ENCODE measurements at places on chromosomes 2 and 18.

DNA sequence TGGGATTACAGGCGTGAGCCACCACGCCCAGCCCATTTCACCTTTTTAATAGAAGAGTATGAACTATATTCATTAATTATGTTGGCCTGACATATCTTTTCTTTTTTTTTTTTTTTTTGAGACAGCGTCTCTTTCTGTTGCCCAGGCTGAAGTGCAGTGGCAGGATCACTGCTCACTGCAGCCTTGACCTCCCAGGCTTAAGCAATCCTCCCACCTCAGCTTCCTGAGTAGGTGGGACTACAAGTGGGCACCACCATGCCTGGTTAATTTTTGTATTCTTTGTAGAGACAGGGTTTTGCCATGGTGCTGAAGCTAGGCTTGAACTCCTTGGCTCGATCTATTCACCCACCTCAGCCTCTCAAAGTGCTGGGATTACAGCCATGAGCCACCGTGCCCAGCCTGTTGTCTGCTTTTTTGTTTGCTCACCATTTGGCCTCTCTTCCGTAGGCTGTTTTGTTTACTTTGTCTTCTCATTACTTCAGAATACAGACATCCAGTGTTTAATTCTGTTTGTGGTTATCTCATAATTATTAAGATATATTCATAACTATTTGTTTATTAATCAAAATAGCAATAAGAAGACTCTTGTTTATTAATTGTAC lies 16.3 kb upstream of the CDH2 start:
- no peak for DNase-seq

DNA sequence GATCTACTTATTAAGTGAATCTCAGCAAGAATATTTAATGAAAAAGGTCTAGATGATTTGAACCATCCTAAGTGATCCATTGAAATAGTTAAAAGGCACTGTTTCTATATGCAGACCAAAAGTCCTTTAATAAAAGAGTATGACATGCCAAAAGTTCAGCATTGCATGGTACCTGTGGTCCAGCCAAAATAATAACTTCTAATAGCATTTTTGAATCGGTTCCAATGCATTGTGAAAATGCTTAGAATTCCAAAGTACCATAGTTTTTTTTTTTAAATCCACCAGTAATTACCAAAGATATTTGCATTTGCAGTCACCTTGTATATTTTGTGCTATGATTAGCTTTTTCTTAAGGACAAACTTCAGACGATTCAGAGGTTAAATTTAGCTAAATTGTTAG lies 79.9 kb downstream of the NYAP2 start:
- no peak for DNase-seq

GRCh38 chr2:69939722-69940121 lies 21.7 kb downstream of the ASPRV1 start:
- DNase-seq = no peak

DNA sequence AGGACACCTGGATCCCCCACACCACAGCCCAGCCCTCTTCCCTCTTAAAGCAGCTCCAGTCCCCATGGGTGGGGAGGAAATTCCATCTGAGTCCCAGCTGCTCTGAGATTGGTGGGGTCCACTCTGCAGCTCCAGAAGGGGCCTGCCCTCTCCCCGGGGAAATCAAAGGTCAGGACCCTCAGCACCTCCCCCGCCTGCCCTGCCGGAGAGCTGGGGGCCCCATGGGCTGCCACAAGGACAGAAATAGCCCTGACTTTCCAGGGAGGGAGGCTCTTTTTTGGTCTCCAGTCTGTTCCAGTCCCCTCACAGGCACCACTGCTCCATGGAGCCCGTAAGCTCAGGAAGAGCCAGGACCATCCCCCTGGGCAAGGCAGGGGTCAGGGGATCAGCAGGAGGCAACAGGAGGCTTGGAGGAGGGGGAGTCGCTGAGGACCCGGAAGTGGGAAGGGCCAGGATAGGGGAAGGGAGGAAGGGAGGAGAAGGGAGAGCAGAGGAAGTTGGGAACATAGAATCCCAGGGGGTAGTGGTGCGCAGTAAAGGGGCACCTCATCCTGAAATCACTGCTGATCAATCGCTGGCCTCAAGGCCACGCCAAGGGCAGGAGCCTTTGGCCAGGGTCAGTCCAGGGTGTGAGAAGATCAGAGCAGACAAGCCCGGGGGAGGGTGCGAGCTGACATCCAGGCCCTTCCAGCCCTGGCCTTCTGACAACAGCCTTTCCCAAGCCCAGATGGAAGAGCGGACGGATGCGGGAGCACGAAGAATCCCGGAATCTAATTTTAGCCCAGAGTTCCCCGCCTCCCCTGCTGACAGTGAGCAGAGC lies 7.6 kb downstream of the ADRA2B start:
- DNase-seq = no peak

GRCh38 chr2:69652206-69652605 lies 8.7 kb upstream of the AAK1 start:
- no peak for DNase-seq

- no peak for DNase-seq
These were observed 83.4 kb downstream of the AAK1 start for GRCh38 chr2:69560147-69560482.

GRCh38 chr2:146385031-146385430 lies 1459.8 kb upstream of the ACVR2A start:
- no peak for DNase-seq

DNA sequence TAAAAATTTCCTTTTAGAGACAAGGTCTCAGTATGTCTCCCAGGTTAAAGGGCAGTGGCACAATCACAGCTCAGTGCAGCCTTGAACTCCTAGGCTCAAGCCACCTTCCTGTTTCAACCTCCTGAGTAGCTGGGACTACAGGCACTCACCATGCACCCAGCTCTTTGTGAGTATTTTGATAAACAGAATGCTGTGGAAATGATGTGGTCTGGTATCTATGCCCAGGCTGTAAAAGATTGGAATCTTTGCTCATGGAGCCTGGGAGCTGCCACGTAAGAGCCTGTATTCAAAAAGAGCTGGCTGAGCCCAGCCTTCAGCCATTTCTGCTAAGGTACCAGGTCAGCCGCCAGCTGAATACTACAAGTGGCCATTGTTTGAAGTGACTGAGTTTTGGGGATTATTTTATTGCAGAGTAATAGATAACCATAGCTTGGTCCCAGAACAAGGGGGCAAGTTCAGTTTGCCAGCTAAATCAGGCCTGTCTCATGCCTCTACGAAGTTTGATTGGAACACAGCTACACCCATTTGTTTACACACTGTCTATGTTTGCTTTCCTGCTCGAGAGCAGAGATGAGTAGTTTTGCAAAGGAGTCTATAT lies 21.3 kb upstream of the ARL5A start:
- DNase-seq = no peak

GRCh38 chr2:136062066-136062837 lies 55.7 kb downstream of the CXCR4 start:
- DNase-seq = no peak

DNA sequence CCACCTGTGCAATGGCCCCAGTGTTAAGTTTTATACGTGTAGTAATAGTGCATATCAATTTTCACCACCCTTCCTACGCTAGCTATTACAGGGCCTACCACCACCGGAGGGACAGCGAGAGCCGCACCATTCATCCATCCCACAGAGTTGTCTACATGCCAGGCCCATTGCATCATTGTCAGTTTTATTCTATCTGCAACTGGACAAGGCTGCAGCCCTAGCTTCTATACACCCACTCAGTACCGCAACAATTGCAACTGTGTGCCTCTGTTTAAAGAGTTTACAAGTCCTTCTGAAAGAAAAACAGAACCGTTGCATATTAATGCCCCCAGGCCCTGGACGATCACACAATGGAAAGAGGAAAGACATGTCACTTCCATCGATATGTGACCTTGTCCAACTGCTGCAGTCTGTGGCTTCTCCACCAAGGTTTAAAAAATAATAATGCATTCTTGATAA lies 58.6 kb downstream of the ZEB2 start:
- no peak for DNase-seq

GRCh38 chr2:233663911-233664310 lies 7.8 kb upstream of the UGT1A9 start:
- no peak for DNase-seq

- no peak for DNase-seq
These were observed 216.5 kb downstream of the DYSF start for GRCh38 chr2:71669628-71670429.

DNA sequence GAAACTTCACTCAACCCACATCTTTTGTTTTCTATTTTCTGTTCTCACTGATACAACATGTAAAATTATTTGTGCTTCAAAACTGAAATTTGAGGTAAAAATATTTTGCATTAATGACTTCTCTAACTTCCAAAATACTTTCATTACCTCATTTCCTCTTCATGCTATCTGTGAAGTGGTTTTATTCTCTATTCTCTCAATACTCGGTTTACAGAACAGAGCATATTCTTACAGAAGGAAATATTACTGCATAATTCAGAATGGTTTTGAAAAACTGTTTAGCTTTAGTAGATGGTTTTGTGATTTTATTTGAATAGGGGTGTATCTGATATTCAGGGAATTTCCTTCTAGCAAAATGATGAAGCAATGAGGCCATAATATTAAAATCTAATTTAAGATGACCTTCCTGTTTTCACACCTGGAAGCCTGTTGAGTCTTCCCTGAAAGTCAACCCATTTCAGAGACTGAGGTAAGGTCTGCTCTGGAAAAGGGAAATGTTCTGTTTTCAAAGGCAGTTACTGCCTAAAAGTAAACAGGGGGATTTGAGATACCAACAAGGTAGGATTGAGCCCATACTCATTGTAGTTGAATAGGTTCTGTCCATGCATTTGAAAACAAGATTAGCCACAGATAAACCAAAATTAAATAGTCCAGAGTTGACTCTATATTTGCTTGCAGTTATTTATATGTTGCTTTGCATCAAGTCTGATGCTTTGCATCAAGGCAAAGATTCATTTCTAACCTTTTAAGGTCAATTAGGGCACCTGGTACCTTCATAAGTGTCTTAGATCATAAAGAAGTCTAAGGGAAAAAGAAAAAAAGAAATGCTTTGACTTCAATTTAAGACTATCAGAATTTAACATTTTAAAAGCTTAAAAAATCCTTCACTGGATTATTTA lies 50.8 kb upstream of the PEX13 start:
- DNase-seq = no peak

GRCh38 chr2:158805255-158805654 lies 10.1 kb downstream of the DAPL1 start:
- DNase-seq = no peak

DNA sequence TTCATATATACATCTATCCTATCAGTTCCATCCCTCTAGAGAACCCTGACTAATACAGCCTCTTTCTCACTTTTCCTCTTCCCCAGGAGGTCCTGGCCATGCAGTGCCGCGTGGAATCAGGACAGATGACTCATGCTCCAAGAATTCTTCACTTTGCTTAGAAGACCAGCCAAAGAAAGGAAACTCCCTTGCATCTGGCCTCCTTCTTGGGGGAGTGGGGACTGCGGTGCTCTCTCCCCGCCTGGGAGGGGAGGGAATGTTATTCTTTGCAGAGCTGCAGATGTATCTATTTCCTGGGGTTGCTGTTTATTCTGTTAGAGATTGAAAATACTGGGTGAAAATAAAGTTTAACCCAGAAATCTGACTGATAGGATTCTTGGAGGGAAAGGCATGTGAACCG lies 111.5 kb upstream of the SH3BP4 start:
- no peak for DNase-seq

GRCh38 chr2:195815083-195815482 lies 158.1 kb downstream of the SLC39A10 start:
- no peak for DNase-seq

GRCh38 chr18:46562674-46563192 lies 94.3 kb downstream of the LOXHD1 start:
- DNase-seq = no peak

DNA sequence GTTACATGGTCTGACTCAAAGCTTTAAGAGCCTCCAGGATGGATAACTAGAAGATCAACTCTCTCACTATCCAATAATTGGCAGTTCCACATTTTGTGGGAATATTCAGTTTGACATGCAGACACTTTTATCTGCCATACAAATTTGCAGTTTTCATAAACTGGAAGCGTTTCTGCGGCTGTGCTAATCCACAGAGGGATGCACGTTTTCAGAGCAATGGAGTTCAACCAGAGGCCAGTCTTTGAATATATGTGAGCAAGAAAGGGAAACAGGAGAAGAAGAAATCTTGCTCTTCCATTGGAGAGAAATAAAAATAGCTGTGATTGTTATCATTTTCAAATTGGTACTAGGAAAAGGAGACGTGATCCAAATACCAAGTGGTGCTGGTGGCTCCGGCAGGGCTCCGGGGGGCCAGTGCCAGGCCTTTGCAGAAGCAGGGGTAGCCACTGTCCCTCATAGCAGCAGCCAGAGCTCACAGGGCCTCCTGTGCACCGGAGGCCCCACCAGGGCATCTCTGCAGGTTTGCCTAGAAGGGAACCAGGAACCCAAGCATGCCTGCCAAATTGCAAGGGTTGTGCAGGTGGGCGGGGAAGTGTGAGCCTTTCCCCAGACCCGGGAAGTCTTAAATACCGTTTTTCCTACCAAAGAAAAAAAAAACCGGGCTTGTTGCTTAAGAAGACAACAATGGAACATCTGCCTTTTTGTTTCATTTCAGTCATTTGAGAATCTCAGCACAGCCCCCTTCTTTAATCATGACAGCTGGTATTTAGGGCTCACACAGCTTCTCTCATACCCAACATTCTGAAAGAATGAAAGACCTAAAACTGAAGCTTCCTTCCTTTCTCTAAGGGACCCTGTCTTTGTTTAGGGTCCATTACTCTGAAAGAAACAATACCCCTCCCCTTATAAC lies 791.1 kb upstream of the SOX11 start:
- no peak for DNase-seq

DNA sequence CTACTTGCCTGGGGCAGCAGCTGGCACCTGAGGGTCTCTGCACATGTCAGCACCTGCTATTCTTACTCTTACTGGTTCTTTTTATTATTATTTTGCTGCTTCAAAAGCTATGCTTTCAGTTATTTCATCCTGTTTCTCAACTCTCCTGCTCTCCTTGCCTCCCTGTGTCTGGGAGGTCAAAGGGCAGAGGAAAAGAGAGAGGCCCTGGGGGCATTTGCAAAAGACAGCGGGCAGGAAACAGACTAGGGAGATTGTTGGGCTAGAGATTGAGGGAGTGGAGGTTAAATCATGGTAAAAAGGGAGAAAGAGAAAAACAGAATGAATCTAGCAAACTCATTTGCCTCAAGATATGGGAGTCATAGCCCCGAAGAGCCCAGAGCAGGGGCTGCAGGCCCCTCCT lies 21.1 kb upstream of the RPL31 start:
- DNase-seq = no peak

DNA sequence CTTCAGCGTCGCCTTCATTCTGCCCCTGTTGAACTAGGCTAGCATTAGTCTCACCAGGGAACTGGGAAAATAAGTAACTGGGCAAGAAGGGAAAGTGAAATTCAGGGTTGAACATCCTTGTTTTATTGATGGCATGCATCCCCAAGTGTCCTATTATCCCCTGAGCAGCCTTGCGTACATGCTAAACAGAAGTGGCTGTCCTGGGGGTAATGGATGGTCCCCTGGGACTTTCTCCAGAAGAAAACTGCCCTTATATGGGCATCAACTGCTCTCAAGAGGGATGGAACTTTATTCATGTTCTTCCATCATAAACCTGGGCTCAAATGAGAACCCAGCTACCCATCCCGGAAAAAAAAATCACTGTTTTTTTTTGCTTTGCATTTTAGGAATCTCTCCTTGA lies 11.8 kb upstream of the SMIM21 start:
- no peak for DNase-seq
